ENCODE measurements at places on chromosomes 4 and X.

DNA sequence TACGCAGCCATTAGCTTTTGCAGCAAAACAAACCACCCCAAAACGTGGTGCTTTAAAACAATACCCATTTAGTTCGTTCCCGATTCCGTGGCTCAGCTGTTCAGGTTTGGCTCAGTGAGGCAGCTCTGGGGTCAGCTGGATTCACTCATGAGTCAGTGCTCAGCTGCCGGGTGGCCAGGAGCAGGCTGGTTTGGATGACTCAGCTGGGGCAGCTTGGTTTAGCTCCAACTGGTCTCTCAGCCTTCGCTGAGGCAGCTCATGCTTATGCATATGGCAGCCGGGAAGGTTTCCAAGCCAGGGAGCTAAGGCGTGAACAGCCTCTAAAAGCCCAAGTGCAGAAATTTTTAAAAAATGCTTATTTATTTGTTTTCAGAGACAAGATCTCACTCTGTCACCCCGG, 13.3 kb upstream of the CD99 start:
- peak; percentile 53 for DNase-seq

DNA sequence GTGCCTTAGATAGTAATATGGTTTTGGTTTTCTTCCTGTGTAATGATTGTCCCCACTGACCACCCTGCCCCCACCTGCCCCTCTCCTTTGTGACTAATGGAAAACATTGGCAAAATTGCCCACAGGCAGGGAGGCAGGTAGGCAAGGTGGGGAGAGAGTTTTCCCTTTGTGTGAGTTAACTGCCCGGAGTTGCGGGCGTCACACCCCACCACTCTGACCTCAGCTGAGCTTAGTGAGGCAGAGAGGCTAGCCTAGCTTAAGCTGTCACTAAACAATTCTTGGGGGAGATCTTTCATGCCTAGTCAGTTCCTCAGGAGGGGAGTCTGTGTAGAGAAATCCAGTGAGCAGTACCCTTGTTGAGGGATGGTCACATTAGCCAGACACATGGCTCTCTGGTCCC, 245.3 kb downstream of the BCOR start:
- DNase-seq = no peak

DNA sequence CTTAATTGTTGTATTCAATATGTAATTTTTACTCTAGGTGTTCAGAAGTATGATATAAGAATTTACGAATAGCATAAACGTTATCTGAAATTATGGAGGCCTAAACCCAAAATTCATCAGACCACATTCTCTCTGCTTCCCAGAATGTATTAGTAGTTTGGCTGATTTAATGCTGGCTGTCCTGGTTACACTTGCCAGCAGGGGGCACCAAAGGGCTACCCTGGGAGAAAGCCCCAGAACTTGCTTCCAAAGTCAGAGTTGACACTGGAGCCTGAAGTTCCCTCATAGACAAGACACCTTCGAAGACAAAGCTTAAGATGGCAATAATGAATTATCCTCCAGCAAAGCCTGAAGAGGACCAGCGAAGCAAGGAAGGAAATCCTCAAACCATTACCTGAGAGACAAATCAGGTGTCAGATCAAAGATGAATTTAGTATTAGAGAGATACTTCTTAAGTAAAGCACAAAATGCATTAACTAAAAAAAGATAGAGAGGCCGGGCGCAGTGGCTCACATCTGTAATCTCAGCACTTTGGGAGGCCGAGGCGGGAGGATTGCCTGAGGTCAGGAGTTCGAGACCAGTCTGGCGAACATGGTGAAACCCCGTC, 11.3 kb upstream of the ANOS1 start:
- DNase-seq = peak; percentile 60

- peak; percentile 97 for DNase-seq
Measured at GRCh38 chr4:119300101-119300978, 21.6 kb downstream of the FABP2 start.

DNA sequence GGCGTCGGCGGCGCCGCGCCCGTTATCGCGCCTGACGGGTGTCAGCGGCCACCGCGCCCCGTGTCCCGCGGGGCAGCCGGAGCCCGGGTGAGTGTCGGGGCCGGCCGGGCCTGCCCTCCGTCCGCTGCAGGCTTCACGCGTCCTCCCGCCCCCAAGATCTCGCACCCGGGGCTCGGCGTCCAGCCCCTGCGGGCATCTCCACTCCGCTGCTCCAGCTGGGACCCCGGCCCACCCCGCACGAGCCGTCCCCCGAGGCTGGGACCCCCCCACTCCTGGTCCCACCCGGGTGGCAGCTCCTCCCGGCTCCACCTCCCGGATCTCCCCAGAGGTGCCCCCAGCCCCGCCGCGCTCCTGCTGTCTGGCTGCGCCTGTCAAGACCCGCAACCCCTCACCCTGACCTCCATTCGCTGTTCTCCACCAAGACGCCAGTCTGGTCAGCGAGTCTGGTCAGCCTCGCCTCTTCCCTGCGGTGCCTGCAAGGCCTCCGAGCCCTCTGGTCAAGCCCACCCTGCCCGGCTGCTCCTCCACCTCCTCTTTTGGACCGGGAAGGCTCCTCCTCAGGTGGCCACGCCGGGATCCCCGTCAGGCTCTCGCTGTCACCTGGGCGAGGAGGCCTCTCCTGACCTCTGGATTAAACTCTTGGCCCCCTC, 66.0 kb upstream of the NKX1-1 start:
- DNase-seq = no peak

DNA sequence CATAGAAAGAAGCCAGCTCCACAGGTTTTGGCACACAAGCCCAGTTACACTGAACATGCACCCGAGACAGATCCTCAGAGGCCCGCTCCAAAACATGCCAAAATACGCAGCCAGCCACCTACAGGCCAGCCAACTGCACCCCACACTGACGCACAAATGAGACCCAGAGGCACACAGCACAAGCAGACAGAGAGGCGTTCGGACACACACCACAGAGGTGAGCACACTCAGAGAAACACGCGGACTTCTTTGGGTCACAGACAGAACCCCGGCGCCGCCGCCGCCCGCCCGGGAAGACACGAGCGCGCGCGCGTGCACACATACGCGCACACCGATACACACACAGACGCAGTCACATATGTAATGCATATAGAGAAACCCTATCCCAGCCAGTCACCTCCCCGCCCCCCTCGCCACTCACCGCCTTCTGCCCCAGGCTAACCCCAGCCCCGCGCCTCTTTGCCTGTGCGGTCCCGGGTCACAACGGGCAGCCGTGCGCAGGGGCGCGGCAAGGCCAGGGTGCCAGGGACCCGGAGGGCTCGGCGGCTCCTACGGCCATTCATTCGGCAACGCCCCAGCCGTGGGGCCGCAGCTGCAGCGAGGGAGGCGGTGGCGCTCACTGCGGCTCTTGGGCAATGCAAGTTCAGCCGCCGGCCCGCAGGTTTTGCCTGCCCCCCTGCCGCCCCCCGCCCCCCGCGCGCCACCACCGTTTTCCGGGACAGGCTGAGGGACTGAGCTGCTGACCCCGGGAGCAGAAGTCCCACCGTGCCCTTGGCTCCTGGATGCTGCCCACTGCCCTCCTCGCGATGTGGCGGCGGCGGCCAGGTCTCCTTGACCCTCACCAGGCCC, 553 bp downstream of the SEPTIN6 start:
- DNase-seq = peak; percentile 32

DNA sequence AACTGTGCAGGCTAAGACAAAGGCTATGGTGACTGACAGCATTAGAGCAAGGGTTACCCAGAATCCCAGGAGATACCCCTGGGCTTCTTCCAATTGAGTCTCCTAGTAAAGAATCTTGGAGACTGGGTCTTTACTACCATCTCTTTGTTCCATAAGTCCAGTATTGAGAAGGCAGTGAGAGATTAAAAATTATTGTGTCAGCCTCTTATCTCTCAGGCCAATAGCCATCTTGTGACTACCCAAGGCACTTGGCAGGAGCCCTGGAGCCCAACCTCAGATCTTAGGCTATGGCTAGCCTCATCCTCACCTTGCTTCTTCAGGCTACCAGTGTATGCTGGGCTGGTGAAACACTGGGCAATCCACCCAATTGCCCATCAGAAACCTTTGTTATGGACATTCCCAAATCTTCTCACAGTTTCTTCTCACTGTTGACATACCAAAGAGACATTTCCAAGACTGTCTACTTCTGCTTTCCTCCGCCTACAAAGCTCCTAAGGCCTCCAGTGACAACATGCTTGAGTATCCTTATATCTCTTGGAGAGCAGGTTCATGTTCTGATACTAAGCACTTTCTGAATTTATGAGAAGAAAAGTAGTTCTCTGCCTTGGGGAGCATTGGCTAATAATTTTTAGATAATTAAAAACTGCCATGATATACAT, 76.3 kb upstream of the STIM2 start:
- DNase-seq = no peak

DNA sequence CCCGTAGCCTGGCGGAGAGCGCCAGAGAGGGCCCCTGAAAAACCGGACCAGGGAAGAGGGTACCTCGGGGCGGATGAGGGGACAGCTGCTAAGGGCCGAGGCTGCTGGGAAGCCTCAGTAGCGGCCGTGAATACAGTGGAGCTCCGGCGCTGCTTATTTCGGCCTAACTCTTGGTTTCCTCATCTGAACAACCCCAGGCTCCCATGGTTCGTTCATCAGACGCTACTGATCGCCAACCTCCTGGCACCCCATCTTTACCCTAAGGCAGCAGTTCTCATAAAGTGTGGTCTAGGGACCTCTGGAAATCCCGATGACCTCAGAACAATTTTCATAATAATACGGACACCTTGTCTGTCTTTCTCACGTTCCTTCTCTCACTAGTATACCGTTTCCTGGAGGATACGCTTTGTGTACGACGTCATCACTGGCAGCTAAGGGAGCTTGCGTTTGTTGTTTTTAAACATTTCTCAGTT, 645 bp upstream of the RAB28 start:
- DNase-seq = no peak

DNA sequence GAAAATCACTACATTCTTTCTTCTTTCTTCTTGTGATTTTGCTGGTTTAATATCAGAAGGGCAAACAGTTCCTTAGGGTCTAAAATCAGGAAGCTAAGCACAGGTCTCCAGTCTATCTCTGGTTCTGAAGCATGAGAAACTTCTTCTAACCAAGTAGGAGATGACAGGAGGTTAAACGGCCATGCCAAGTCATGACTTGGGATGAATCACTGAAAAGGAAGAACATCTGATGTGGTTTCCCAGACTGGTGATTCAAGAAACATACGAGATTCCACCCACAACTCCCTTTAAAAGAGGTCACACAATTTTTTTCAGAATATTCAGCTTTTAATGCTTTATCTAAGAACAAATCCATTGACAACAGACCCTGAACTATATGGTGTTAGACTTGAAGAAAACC, 684.0 kb upstream of the PRKX start:
- DNase-seq = no peak

DNA sequence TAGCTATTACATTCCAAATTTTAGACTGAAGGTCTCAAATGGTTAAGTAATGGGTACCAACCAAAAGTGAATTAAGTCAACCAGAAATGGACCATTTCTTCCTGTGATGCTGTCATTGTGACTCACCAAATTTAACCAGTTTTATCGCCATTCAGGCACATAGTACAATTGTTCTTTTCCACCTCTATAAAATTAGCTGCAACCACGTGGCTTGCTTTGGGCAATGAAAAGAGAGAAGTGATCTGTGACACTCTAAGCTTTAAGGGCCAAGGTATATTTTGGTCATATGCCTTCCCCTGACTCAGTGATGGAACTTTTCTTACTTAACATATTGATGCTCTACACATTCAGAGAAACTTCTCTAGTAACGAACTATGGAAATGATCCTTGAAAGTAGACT, 20.3 kb upstream of the PHF8 start:
- no peak for DNase-seq

DNA sequence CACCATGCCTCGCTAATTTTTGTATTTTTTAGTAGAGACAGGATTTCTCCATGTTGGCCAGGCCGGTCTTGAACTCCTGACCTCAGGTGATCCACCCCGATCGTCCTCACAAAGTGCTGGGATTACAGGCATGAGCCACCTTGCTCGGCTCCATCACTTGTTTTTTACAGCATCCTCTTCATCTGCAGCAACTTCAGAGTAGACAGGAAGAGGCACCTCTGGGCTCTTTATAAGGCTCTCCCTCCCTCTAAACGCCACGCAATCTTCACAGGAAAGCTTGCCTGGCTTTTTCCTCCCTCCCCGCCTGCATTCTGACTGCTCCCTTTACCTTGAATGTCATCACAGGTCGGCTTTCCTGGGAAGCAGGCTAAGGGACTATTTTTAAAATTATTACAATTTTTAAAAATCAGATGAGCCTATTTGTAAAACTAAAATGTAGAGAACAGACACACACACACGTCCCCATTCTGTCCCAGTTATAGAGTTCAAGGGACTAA, 111.5 kb upstream of the LDB2 start:
- DNase-seq = no peak

DNA sequence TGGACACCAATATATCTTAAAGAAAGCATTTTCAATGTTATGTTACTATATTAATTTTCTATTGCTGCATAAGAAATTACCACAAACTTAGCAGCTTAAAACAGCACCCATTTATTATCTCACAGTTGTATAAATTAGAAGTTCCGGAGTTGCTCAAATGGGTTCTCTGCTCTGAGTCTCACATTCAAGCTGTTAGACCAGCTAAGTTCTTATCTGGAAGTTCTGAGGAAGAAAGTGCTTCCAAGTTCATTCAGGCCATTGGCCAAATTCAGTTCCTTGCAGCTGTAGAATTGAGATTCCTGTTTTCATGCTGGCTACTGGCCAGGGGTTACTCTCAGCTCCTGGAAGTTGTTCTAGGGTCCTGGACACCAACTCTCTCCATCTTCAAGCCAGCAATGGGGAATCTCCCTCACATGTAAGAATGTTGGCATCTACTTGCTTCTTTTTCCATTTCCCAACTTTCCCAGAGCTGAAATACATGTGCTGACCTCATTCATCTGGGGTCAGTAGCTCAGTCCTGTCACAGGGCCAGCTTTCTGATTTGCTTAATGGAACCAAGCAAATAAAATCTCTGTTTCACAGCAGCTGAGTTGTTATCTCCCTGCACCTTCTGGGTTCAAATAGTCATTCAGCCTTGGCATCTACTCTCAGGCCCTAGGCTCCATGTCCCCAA, 99.6 kb upstream of the INTU start:
- no peak for DNase-seq

DNA sequence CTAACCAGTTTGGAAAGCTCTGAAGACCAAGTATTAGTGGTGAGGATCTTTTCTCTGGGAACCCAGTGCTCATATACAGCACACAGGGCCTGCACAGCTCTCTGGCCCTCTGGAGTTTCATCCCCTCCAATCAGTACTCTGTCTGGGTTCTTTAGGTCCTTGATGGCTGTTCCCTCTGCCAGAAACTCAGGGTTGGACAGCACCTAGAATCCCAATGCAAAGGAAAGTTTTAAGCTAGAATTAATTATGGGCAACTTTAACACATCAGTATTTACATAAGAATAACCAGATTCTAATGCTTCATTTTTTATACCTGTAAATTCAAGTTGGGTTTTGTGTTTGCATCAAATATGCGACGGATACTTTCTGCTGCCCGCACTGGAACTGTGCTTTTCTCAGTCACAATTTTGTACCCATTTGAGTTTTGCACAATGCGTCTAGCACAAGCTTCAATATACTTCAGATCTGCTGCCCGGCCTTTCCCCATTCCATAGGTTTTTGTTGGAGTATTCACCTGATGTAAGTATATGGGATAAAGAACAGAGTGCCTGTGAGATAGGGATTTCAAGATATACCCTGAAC, 16.8 kb downstream of the UGDH start:
- no peak for DNase-seq

- DNase-seq = no peak
Measured at GRCh38 chr4:76960014-76960413, 10.5 kb downstream of the SEPTIN11 start.

GRCh38 chrX:149513825-149514428, 8.8 kb upstream of the IDS start:
- no peak for DNase-seq

Measured in mesendoderm (in vitro differentiated cells).